ENCODE measurements at places on chromosomes 1 and 21. TPM values are rescaled to one million over a fixed set of nuclear protein-coding genes. Genes with fewer than 3 reads are reported as not detected.

FAM163A gene
- total RNA-seq = not detected

FCGR3B gene
- total RNA-seq = not detected

OR2G6 gene
- total RNA-seq = not detected

ANP32E gene
- total RNA-seq = 130 TPM

BEND5 gene
- 1.9 TPM for total RNA-seq

GNAT2 gene
- total RNA-seq = not detected

CFAP141 gene
- total RNA-seq = not detected

OR10J1 gene
- total RNA-seq = not detected

SPRR5 gene
- total RNA-seq = not detected

LCE2B gene
- not detected for total RNA-seq

HNRNPU gene
- 503 TPM for total RNA-seq

KMO gene
- not detected for total RNA-seq

ANKRD35 gene
- total RNA-seq = 1.4 TPM

CD164L2 gene
- not detected for total RNA-seq

TFF1 gene
- total RNA-seq = not detected

SELP gene
- not detected for total RNA-seq

RORC gene
- total RNA-seq = 1.3 TPM

OR2L8 gene
- total RNA-seq = not detected

ZZZ3 gene
- 32.7 TPM for total RNA-seq

OR2AK2 gene
- total RNA-seq = not detected

MX1 gene
- 544 TPM for total RNA-seq

FAM72D gene
- 22.7 TPM for total RNA-seq
